Smooth muscle cell of the umbilical artery (primary cell): ENCODE measurements at places on chromosomes 7 and 10. TPM values are rescaled to one million over a fixed set of nuclear protein-coding genes. Genes with fewer than 3 reads are reported as not detected.

The IRF5 gene
- total RNA-seq, result 0.14 TPM in 1 of 2 replicates, not detected in the other

The CREB5 gene
- 1.8 and 4.5 TPM in 2 replicates for total RNA-seq

The SNX10 gene
- total RNA-seq, result 0.30 and 0.32 TPM in 2 replicates

The GJC3 gene
- total RNA-seq, result not detected in 2 replicates

The BMPER gene
- total RNA-seq, result 34.0 and 84.3 TPM in 2 replicates

The TCERG1L gene
- not detected in 2 replicates for total RNA-seq

The CFAP69 gene
- total RNA-seq, result 5.0 and 5.3 TPM in 2 replicates

The NUTM2A gene
- total RNA-seq, result 0.30 and 0.37 TPM in 2 replicates

The CLEC2L gene
- total RNA-seq, result not detected in 2 replicates

The HOGA1 gene
- total RNA-seq, result under 0.01 and 0.32 TPM in 2 replicates

The CFTR gene
- not detected in 2 replicates for total RNA-seq

The RPP38 gene
- 10.1 and 11.4 TPM in 2 replicates for total RNA-seq

The ASNS gene
- total RNA-seq, result 69.5 and 76.4 TPM in 2 replicates

The EPHB4 gene
- 57.0 and 69.2 TPM in 2 replicates for total RNA-seq

The RAMP3 gene
- total RNA-seq, result not detected in 2 replicates

The RSPH10B2 gene
- total RNA-seq, result 0.05 TPM in 1 of 2 replicates, not detected in the other

The NPY4R gene
- 0.14 and 2.1 TPM in 2 replicates for total RNA-seq

The SHH gene
- not detected in 2 replicates for total RNA-seq

The TLX1 gene
- total RNA-seq, result not detected in 2 replicates

The C10orf62 gene
- 0.23 and 0.30 TPM in 2 replicates for total RNA-seq

The TEX36 gene
- not detected in 2 replicates for total RNA-seq
